ENCODE measurements at places on chromosomes 11 and 22. TPM values are rescaled to one million over a fixed set of nuclear protein-coding genes. Genes with fewer than 3 reads are reported as not detected.

The KRTAP5-10 gene
- total RNA-seq, result 2.9 TPM

- DNase-seq, result no peak
Observed at GRCh38 chr11:42329929-42330565, 870.6 kb upstream of the LRRC4C start.

DNA sequence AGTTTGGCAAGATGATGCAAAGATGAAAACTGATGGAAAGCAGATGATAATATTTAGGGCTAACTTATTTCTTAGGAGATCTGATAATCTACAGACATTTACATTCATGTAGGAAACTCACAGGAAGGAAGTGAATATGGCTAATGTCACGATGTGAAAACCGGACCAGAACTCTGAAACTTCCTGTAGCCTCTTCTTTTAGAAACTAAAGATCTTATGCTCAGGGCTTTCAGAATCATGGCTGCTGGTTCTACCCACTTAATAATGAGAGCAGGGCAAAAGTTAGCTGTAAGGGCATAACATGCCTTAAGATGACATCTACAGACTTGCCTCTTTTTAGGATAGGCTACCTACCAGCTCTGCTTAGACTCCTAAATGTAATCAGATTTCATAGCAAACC lies 15.2 kb downstream of the CPSF7 start:
- no peak for DNase-seq

GRCh38 chr22:29517215-29517908 lies 36.2 kb downstream of the THOC5 start:
- DNase-seq, result no peak
